ENCODE measurements at places on chromosomes 16 and 17.

DNA sequence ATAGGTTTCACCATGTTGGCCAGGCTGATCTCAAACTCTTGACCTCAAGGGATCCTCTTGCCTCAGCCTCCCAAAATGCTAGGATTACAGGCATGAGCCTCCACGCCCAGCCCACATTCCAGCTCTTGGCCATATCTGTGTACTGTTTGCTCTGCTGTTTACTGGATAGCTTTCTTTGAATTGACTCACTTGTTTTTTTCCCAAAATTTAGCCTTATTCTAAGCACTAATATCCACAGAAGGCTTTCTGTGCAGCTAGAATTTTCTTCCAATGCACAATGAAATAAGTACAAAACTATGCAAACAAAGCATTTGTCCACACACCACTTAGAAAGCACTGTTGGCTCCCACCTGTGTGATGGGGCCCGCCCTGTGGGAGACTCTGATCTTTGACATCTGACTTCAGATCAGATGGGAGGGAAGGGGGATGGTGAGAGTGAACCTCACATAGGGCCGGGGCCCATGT is 72.2 kb downstream of the CLEC16A start:
- no peak for DNase-seq

GRCh38 chr16:61382435-61382834 is 653.8 kb downstream of the CDH8 start:
- DNase-seq, result no peak

- DNase-seq, result no peak
Measured at GRCh38 chr16:50652836-50653425, 28.2 kb downstream of the SNX20 start.

GRCh38 chr16:3787924-3788661 is 70.8 kb upstream of the TRAP1 start:
- DNase-seq, result no peak

- DNase-seq, result no peak
Measured at GRCh38 chr16:73317321-73317857, 269.5 kb upstream of the ZFHX3 start.

DNA sequence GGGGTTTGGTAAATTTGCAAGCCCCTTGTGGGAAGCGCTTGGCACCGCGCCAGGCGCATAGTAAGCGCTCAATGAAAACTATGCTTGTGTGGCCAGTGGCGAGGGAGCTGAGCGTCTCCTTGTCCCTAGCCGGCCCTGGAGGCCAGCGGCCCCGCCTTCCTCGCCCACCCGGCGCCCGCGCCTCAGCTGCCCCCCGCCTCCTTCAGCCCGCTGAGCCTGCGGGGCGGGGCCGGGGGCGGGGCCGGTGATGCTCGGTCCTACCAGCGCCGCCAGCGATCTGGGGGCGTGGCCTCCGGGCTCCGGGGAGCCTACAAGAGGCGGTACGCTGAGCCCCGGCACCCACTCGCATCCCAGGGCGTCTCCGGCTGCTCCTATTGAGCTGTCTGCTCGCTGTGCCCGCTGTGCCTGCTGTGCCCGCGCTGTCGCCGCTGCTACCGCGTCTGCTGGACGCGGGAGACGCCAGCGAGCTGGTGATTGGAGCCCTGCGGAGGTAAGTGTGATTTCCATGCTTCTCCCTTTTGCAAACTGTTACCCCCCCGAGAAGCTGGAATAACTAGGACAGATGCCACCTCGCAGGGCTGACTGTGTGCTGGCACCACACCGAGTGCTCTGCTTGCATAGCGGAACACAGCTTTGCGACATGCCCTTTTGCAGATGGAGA is at the start of gene CRISPLD2:
Gene CRISPLD2 (plus strand): TSS at position 342 of the 661 bp plus-strand sequence. CDS start 18,511 bp downstream, outside the sequence.
- peak; percentile 90 for DNase-seq

GRCh38 chr16:84414789-84415326 is 46.5 kb downstream of the ATP2C2 start:
- no peak for DNase-seq

GRCh38 chr16:30383521-30383920 is 1.2 kb upstream of the SEPTIN1 start:
- no peak for DNase-seq

GRCh38 chr17:17556671-17557070 is 34.8 kb downstream of the PEMT start:
- no peak for DNase-seq

- no peak for DNase-seq
Measured at GRCh38 chr17:9878786-9879525, 26.1 kb downstream of the RCVRN start.

DNA sequence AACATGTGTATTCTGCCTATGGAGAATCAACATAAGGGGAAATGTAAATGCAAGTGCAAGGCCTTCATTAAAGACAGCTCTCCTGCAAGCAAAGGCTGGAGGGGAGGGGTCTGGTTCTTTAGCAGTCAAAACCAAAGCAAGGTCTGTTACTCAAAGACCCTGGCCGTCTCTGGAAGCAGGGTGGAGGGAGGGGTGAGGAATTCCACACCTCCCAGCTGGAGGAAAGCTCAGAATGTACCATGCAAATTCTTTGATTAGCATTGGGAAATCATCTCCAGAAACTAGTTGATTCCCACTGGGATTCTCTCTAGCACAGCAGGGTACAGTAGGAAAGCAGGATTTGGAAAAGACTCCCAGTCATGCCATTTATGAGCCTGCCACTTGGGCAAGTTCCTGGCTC is 77.3 kb upstream of the ASIC2 start:
- no peak for DNase-seq

- no peak for DNase-seq
Measured at GRCh38 chr17:47948706-47949196, 7.4 kb downstream of the PNPO start.

- DNase-seq, result no peak
Measured at GRCh38 chr17:48510381-48510760, 20.4 kb downstream of the HOXB1 start.

DNA sequence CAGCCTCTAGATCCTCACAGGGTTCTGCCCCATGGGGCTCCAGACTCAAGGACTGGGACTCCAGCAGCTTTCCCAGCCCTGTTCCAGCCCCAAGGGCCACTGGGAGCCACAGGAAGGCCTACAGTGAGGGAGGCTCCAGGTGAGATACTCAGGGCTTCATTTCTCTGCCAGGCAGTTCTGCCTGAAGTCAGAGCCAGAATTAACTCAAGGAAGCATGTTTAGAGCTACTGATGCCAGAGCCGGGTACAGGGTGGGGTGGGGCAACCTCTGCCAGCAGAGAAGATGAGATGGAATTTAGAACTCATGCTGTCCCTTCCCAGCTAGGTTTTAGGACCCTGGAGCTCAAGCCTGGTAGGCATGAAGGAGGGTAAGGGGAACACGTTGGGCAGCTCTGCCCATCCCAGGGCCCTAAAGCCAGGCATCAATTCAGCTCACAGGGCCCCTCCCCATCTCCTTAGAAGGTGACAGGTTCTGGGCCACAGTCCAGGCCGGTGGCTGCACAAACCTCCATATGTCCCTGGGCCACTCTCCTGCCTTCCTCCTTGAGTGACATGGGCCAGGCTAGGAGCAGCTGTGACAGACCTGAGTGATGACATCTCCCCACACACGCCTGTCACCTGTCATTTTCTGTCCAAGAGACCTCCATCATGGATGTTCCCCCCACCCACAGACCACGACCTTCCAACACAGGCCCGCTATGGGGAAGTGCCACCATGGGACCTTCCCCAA is 24.5 kb upstream of the SPPL2C start:
- no peak for DNase-seq

- DNase-seq, result no peak
Measured at GRCh38 chr16:26133416-26134093, 441.8 kb downstream of the HS3ST4 start.

GRCh38 chr17:32941419-32942032 is 13.6 kb downstream of the TMEM98 start:
- DNase-seq, result no peak

- no peak for DNase-seq
Measured at GRCh38 chr17:38460082-38460715, 31.9 kb downstream of the ARHGAP23 start.
